ENCODE measurements at places on chromosomes 5 and 9.

DNA sequence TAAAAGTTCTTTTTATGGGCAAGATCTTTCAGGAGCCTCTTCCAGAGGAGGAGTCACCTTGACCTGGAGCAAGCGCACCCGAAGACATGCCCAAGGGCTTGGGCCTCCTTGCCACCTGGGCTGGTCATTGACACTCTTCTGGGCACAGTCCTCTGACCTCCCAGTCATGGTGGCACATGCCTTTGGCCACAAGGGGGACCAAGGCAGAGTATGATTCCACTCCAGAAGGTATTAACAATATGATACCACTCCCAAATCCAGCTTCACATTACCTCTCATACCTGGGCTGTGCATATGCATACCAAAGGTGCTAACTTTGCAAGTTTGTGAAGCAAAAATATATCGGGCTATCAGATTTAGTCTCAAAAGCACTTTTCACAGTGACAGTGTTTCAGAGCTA is 84.6 kb downstream of the MAST4 start:
- no peak for DNase-seq

DNA sequence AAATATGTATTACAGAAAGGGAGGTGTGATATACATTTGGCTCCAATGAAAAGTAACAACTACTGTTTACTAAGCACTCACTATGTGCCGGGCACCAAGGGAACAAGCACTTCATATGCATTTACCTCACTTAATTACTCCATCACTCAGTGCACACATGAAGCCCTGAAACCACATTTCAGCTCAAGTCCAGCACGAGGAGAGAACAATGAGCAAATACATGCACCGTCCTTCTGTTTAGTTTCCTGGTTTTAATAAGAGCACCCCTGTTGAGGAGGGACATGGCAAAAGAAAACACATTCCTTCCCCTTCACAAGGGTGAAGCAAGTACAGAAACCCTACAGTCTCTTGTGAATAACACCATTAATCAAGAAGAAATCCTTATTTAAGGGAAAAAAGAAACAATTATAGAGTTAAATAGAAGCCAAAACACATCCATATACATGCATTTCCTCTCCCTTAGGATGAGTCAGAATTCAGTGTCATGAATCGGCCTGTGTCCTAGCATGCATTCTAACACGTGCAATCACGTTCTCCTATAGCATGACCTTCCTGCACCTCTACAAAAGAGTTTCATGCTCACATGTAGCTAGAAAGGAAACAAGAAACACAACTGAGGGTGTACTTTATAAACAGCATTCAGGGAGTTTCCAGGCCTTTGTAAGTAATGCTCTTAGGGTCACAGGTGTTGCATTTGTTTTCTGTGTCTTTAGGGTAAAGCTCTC is 411.6 kb downstream of the BNC2 start:
- DNase-seq: no peak

GRCh38 chr9:99411479-99412115 is 189.5 kb downstream of the SEC61B start:
- DNase-seq: no peak

DNA sequence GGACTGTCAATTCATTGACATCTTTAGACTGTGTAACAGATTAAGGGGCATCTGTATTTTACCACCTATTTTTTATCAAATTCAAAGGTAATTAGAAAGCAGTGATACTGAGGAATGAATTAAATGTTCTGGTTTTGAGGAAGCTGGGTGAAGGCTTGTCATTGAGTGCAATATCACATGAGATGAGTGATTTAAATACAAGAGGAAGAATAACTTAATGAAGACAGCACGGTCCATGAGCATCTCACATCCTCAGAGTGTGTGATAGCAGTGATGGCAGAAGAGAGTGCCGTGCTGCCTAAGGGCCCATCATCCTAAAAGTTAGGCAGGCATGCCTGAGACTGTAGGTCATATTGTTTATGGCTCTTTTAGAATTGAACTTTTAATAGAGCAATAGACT is 263.3 kb downstream of the MAST4 start:
- DNase-seq: no peak

DNA sequence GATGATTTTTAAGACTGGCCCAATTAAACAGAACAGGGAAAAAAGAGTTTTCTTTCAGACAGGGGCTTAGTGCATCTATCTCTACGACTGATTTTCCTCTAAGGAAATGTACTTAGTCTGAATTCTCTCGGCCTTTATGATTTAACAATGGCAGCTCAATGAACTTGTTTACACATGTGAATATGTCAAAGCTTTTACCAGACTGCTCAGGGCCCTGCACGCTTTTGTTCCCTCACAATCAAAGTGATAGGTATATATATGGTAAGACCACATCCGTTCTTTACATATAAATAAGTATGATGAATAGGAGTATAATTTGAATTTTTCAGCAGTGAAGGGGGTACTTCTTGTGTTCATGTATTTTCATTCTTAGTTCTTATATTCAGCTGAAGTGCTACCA is 27.6 kb downstream of the LEAP2 start:
- DNase-seq: no peak

DNA sequence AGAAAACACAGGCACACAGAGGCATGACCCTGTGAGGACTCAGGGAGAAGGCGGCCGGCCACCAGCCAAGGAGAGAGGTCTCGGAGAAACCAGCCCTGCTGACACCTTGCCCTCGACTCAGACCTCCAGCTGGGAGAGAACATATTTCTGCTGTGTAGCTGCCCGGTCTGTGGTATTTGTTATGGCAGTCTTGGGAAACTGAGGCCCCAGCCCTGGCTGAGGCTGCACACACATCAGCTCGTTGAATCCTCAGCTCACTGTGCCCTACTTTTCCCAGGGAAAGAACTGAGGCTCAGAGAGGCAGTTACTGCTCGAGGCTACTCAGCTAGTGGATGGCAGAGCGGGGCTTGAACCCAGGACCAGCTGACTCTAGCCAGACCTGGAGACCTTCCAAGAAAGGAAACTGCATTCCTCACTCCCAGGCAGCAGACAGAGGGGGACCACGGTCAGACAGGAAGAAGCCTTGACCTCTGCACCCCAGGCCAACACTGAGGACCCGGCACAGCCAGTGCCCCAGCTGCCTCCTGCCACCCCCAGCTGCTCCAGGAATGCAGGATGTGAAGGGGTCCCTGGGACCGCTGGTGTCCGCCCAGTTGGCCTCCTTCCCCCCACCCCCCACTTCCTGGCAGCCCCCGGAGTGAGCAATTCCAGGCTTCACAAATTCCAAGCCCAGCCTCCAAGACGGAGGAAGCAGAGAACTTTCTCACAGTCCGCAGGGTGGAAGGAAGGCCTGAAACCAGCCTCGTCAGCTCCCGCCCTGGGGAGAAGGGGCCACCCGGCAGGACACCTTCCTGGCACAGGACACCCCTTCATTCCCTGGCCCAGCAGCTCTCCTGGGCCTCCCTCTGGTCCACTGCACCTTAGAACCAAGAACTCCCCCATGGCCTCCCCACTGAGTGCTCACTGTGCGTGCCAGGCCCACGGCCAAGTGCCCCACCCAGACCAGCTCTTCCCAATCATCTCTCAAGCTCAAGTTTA is 69.9 kb downstream of the LRSAM1 start:
- no peak for DNase-seq

DNA sequence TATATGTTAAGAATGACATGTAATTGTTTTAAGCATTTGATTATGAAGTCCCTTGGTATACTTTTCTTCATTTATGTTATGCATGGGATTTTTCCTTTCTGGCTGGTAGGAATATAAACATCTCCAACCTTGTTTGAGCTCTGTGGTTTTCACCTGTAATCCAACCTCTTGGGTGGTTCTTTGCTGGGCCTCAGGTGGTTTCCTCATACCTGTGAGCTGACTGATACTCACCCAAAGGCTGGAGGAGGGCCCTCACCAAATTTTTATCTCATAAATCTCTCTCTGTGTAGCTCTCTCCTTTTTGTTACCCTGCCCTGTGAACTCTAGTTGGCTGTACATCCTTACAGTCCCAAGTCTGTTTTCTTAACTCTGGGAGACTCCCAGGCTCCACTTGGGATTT is 39.8 kb upstream of the C6 start:
- no peak for DNase-seq

DNA sequence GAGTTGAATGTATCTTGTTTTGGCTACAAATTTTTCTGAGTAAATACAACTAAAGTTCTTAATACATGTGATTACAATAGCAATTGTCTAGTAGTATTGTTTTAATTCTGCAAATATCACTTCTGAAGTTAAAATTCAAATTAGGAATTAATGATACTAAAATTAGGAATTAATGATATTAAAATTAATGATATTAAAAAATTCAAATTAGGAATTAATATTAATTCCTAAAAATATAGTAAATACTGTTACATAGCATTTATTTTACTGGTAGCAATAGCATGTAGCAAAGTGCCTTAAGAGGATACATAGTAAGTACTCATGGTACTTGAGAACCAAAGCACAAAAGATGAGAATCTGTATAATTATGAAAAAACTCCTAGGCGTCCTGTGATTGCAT is 136.2 kb downstream of the DMXL1 start:
- no peak for DNase-seq

- no peak for DNase-seq
Measured at GRCh38 chr5:651296-652022, 39.3 kb downstream of the CEP72 start.

DNA sequence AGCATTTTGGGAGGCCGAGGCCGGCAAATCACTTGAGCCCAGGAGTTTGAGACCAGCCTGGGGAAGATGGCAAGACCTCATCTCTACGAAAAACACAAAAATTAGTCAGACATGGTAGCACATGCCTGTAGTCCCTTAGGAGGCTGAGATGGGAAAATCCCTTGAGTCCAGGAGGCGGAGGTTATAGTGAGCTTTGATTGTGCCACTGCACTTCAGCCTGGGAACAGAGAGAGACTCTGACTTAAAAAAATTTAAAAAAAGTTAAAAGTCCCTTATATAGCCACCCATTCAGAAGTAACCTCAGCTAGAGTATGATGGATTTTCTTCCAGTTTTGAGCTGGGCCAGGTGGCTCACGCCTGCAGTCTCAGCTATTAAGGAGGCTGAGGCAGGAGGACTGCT is 72.4 kb downstream of the UGCG start:
- no peak for DNase-seq

DNA sequence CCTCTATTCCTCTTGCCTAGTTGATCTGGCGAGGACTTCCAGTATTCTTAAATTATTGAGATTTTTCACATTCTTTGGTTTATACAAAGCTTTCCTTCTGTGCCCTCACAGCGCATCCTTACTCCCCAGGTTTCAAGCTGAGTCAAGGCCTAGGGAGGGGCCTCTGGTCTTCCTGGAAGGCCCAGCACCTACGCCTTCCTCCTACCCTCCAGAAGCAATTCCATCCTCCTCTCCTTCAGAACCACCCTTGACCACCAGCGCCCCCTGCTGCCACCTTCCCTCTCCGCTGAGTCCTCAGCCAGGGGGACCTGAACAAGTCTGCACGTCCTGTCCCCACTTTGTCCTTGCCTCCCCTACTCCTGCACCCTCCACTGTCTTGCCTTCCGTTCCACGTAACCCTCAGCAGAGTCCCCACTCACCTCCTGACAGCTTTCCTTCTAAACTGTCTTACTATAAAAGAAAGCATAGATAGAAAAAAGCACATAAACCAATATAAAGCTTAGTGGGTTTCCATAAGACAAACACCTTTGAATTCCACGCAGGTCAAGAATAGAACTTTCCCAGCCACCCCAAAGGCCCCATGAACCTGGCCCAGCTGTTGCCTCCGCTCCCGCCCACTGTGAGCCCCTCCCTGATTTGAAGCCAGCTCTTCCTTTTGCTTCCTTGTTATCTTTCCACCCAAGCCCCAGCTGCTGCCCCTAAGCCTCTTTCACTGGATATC is 63.0 kb upstream of the CTSL start:
- DNase-seq: peak; percentile 32

- DNase-seq: no peak
Measured at GRCh38 chr5:91864962-91865361, 481.8 kb upstream of the ARRDC3 start.

DNA sequence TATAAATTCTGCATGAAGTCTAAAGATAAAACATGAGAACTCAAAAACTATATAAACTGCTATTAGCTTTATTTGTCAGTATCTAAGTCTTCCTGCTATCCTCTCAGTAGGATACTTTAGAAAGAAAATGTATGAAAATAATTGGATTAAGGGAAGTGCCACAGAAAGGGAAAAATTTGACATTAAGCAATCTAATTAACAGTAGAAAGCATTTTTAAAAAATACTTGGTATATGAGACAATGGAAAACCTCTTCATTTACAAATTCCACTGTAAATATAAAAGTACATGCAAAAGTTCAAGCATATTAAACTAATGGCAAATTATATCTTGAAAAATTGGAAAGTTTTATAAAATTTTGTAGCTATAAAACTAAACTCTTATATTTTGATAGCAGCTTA is 518.6 kb upstream of the NUDT12 start:
- no peak for DNase-seq

DNA sequence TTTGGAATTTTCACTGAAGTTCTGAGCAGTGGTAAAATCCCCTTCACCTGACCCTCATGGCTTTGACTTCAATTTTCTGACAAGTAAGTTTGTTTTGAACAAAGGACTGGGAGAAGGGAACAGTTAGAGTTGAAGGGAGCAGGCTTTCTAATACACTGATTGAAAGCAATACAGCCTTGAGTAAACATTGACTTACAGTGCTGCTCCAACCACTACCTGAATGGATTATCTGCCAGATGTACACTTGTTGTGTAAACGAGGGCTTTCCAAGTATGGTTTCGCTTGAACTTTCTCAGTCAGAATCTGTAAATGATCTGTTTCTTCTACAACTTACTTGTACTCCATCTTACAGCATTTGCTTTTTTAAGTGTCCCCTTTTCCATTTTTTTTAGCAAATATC is 1414.9 kb upstream of the NUDT12 start:
- DNase-seq: no peak

DNA sequence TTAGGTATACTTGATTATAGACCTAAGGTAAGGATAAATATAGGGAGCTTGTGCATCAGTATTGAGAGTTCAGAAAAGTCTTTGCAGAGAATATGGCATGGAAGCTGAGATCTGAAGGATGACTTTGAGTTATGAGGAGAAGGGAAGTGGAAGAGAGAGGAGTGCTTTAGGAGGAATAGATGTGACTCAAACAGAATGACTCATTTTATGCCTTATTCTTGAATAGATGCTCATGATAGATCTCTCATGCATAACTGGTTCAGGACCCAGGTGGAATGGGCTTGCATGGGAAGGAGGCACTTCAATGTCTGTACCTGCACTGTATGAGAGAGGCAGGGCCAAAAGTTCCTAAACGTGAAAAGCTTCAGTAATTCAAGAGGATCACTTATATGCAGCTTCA is 103.3 kb downstream of the CWC27 start:
- DNase-seq: no peak

GRCh38 chr5:45533663-45534062 is 162.5 kb downstream of the HCN1 start:
- DNase-seq: no peak

GRCh38 chr5:72067682-72068470 is 39.4 kb upstream of the MAP1B start:
- DNase-seq: no peak

DNA sequence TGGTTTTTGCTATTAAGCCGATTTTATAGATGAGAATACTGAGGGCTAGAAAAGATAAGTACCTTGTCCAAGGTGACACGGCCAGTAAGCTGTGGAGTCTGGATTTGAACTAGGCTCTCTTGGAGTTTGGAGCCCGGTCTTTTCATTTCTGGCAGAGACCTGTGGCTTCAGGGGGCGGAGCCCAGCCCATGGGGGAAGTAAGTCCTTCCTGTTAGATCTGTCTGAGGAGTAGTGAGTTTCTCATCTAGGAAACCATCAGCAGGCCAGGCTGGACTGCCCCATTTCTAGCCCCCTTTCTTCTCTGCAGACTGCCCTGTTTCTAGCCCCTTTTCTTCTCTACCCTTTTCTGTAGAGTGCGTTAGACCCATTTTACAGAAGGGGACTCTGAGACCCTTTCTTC is 521 bp upstream of the PTGS1 start:
- DNase-seq: no peak

GRCh38 chr9:130972957-130973685 is 34.1 kb upstream of the FIBCD1 start:
- no peak for DNase-seq

All from stimulated activated CD4-positive, alpha-beta T cell treated with anti-CD3 and anti-CD28 coated beads, Interleukin-12 subunit alpha, Interleukin-12 subunit beta, amount 100 ng/mL, for 24 hours (primary cell).